ENCODE measurements at places on chromosomes 1 and 21.

DNA sequence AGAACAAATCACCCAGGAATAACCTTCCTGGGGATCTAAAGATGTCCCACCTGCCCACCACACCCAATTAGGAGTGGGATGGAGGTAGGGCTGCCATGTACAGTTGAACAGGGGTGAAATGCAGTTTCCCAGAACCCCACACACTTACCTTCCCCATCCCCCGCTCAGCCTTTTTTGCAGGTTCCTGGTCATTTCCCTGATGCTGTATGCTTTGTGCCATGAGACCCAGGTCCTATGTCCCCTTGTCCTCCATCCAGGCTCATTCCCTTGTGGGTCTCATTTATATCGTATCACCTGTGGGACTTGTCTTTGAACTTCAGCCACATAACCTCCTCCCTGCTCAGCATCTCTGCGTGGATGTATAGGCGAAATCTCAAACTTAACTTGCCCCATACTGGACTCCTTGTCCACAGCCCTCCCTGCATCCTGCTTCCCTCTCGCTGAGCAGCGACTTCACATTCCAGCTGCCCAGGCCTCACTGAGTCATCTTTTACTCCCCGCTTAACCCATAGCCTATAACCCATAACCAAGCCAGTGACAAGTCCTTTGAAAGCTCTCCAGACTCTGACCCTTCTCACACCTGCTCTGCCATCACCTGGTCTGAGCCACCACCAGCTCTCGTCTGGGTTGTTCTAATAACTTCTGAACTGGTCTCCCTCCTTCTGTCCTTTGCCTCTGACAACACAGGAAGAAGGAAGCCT, 4.7 kb downstream of the LDLRAD2 start:
- DNase-seq, result no peak

GRCh38 chr1:110890474-110891196, 17.7 kb downstream of the CD53 start:
- DNase-seq, result no peak

DNA sequence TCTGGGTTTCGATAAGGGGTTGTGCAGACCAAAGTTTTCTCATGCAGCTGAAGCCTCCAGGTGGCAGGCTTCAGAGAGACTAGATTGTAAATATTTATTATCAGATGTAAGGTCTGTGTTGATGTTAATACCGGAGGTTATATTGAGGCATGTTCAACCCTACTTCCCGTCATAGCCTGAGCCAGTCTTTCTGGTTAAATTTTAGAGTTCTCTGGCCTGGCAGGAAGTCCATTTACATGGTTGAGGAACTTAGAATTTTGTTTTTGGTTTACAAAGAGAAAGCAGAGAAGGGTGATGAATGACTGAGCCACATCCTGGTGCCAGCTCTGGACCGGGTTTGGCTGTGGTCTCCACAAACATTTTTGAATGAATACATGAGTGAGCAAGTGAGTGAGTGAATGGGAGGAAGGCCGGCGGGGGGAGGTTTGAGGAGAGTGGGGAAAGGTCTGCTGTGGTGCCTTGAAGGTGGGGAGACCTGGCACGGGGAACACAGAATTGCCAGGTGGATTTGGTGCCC, 218.5 kb downstream of the DISC1 start:
- DNase-seq, result no peak

DNA sequence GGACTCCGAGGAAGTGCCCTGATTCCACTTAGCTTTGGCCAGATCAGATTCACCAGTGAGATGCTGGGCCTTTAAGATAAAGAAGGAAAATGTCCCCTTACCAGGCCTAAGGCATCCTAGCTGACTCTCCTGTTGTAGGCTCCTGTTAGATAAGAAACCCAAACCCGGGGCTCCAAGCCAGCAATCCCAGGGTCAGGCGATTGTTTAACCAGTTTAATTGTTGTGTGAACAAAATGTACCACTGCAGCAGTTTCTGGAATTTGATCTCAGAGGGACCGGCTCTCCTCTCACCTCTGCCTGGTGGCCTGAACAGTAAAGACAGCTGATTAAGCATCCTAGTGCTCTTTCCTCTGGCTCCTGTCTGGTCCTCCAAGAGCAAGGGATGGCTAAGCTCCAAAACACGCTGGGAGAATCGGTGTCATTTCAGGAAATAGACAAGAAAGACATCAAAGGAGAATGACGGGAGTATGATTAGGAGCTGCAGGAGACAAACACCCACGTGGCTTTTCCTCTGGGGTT, 9.3 kb upstream of the KLHDC8A start:
- no peak for DNase-seq

- DNase-seq, result no peak
Observed at GRCh38 chr1:109148987-109149561, 35.2 kb downstream of the ELAPOR1 start.

All from stimulated activated CD4-positive, alpha-beta T cell treated with anti-CD3 and anti-CD28 coated beads, Interleukin-12 subunit alpha, Interleukin-12 subunit beta, amount 100 ng/mL, for 24 hours (primary cell).